ENCODE measurements at places on chromosomes 6 and 20. TPM values are rescaled to one million over a fixed set of nuclear protein-coding genes. Genes with fewer than 3 reads are reported as not detected.

The PCED1A gene
- total RNA-seq = 28.7 TPM

The LY6G5C gene
- 1.8 TPM for total RNA-seq

The CLDN20 gene
- not detected for total RNA-seq

The DSN1 gene
- 21.5 TPM for total RNA-seq

The CCDC167 gene
- total RNA-seq = 42.2 TPM
